Fibroblast of skin of right quadriceps (primary cell): ENCODE measurements at places on chromosomes 5 and 9.
A peak's percentile ranks its signal among the peaks of the same experiment; 100 is the strongest.

DNA sequence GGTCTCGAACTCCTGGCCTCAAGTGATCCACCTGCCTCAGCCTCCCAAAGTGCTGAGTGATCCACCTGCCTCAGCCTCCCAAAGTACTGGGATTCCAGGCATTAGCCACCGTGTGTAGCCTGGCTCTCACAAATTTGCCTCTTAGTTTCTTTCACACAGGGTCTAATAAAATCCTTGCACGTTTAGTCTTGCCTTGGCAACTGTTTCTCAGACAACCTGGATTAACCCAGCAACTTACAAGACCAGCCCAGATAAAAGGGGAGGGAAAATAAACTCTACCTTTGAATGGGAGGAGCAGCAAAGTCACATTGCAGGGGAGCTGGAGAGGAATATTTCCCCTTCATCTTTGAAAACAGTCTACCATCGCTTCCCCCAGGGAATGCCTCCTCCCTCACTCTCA lies 29.3 kb upstream of the GNA14 start:
- no peak for DNase-seq

- DNase-seq, result peak; percentile 28
Measured at GRCh38 chr5:23223846-23224245, 283.6 kb upstream of the PRDM9 start.

GRCh38 chr5:122434205-122434970 lies 122.4 kb downstream of the SNCAIP start:
- DNase-seq, result no peak

- DNase-seq, result no peak
Measured at GRCh38 chr5:93589152-93589828, 6.3 kb downstream of the NR2F1 start.

GRCh38 chr5:74433255-74433895 lies 207.2 kb downstream of the ENC1 start:
- peak; percentile 18 for DNase-seq

DNA sequence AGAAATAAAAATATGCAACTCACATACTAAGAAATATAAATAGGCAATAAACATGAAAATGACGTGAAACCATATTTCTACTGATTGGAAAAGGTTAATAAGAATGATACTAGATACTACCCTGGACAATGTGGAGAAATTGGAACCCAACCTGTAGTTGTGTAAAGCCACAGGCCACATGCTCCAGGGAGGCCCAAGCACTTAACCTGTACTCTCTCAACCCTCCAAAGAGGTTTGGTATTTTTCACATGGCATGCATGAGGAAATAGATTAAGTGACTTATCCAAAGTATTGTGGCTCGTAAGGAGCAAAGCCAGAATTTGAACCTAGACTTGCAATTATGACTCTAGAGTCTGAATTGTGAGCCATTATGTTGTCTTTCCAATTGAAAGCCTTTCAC lies 13.4 kb downstream of the LIFR start:
- DNase-seq, result no peak

DNA sequence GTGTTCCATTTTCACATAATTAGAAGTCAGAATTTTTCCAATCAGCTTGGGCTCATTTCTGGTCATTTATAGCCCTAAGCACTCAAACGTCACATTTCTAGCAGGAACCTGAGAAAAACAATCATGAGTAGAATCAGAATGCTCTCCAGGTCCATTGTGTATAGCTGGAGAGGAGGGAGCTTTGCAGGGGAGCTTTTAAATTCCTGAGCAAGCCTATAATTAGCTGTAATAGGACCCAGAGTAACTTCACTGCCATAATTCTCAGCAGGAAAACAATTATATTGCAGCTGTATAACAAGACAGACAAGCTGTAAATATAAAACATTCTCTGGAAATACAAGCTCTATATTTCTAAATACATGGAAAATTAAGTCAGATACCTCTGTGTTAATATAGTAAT lies 637.6 kb upstream of the SGCD start:
- DNase-seq, result no peak

- no peak for DNase-seq
Measured at GRCh38 chr9:127118597-127119319, 3.7 kb downstream of the ANGPTL2 start.

DNA sequence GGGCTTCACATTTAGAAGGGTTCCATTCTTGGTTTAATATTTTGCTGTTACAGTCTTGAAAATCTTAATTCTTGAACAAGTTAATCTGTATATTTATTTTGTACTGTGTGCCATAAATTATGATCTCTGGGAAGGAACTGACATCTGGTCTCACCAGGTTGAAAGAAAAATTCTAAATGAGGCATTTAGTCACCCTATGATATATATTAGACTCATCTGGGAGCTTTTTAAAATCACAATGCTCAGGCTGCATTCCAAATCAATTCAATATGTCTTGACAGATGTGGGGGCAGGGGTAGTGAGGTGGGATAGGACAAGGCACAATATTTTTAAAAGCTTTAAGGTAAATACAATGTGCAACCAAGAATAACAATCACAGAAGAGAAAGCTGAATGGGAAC lies 569.2 kb downstream of the PRR16 start:
- no peak for DNase-seq

- DNase-seq, result peak; percentile 48
Measured at GRCh38 chr9:33517373-33517772, 6.7 kb upstream of the ANKRD18B start.

- DNase-seq, result peak; percentile 25
Measured at GRCh38 chr5:127451096-127451495, 66.3 kb upstream of the PRRC1 start.

GRCh38 chr5:124764585-124764984 lies 18.1 kb upstream of the ZNF608 start:
- DNase-seq, result no peak

GRCh38 chr5:959581-960531 lies 48.7 kb upstream of the NKD2 start:
- no peak for DNase-seq

DNA sequence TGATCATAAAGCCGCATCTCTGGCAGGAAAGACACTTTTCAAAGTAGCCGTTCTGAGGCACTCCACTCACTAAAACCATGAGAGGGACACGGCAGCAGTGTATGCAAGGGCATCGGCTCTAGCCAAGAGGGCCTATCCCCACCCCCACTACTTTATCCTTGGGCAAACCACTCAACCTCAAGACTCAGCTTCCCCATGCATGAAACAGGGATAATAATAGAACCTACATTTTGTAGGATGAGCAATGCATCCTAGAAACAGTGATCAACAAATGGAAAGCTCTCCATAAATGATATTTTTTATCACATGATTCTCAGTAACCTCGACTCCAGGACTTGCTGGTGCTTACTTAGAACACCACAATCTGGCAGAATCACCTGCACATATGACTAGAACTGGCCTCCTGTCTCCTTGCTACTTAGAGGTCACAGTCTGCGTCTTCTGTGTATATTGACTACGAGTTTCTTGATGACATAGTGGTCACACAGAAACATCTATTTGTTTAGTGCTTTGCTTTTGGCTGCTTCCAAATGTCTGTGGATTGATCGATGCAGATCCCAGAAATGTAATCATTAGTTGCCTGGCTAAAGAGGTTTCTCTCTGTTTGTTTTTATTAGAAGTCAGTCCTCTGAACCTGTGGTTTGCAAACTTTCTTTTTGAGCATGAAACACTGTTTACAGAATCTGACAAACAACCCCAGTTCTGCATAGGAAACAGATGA lies 102.1 kb downstream of the LHFPL2 start:
- DNase-seq, result no peak

DNA sequence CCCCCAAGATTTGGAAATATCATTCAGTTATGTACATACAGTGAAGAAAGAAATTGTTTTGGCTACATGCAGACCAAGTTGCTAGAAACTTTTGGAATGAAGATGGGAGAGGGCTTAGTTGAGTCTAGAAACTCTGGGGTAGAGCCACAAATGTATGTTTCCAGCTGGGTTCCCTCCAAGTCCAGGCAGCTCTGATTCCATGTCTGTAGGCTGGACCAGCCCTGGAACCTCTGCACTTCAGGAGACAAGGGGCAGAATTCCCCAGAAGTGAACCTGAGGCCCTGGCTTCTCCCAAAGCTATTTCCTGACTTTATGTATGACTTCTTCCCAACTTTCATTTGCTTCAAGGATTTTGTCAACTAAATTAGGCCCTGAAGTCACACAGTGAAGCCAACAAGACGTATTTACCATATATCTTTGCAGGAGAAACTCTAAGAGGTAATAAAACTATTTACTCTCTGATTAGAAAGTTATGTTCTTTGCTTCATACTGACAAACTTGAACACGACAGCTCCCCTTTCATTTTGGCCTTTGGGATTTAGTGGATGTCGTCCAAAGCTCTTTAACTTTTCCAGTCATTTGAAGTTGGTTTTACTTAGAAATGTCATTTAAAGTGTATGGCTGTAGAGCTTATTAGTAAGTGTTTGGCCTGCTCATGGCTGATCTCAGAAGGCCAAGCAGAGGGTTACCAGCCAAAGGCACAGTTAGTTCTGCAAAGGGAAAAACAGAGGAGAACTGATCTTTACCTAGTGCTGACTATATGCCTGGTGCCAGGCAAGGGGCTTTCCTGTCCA lies 152.0 kb upstream of the SLC28A3 start:
- no peak for DNase-seq

- no peak for DNase-seq
Measured at GRCh38 chr5:105617436-105618215, 2053.1 kb downstream of the EFNA5 start.

DNA sequence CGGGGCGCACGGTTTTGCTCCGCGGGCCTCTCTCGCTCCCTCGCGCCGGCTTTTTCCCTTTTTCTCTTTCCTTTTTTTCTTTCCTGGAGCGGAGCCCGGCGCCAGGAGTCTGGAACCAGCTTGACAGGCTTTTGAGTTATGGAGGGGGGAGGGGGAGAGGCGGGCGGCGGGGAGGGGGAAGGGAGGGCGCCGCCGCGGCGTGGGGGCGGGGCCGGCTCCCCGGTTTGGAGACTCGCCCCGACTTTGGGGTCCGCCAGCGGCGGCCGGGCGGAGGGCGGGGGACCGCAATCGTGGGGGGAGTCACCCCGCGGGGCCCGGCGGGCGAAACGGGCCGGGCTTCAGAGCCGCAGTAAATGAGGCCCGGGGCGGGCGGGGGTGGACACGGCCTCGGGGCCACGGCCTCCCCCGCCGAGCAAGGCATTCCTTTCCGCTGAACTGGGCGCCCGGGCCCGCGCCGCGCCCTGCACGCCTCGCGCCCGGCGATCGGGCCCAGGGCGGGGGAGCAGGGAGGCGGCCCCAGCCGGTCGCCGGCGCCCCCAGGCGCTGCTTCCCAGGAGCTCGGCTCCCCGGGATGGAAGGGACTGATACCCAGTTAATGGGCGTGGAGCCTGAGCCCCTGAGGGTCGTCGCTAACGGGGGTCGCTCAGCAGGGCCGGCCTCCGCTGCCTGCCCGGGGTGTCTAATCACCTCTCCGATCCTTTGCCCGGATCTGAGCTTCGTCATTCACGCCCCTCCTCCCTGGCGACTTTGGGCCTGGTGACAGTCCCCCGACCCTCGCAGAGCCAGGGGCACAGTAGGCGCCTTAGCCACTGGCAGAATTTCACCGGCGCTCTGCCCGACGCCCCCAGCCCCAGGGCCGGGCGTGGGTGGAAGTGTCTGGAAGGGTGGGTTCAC lies 138.1 kb downstream of the C9orf50 start:
- peak; percentile 97 for DNase-seq

GRCh38 chr9:113945784-113946183 lies 69.7 kb downstream of the ZNF618 start:
- DNase-seq, result no peak

DNA sequence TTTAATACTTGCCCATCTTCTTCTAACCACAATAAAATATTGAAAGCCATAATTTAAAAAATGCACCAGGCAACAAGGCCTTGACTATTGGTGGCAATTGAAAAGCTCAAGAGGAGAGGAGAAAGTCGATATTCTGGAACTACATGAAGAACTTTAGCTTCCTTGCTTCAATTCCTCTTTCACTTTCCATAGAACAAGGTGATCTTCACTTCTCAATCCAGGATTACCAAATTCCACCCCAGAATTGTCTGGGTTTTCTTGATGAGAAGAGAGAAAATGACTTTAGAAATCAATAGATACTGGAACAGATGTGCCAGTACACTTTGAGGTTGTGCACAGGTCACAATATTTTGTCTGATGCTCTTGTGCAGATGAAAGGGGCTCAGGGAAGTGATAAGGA lies 52.2 kb downstream of the PTCD2 start:
- no peak for DNase-seq

- no peak for DNase-seq
Measured at GRCh38 chr5:140005145-140005591, 37.9 kb downstream of the NRG2 start.

GRCh38 chr5:92879806-92880543 lies 701.0 kb downstream of the NR2F1-AS1 start:
- DNase-seq, result no peak

GRCh38 chr5:102961671-102962070 lies 158.3 kb downstream of the GIN1 start:
- DNase-seq, result no peak

- no peak for DNase-seq
Measured at GRCh38 chr5:168290902-168291341, 523 bp upstream of the WWC1 start.

GRCh38 chr5:72682561-72682960 lies 133.9 kb upstream of the TNPO1 start:
- no peak for DNase-seq

GRCh38 chr9:78769690-78770089 lies 472.8 kb downstream of the PSAT1 start:
- DNase-seq, result no peak

GRCh38 chr9:123120953-123121352 lies 87.5 kb downstream of the GPR21 start:
- no peak for DNase-seq

GRCh38 chr5:120463991-120464626 lies at the start of gene PRR16:
Gene PRR16 (plus strand): TSS chr5:120464300.
- peak; percentile 76 for DNase-seq

DNA sequence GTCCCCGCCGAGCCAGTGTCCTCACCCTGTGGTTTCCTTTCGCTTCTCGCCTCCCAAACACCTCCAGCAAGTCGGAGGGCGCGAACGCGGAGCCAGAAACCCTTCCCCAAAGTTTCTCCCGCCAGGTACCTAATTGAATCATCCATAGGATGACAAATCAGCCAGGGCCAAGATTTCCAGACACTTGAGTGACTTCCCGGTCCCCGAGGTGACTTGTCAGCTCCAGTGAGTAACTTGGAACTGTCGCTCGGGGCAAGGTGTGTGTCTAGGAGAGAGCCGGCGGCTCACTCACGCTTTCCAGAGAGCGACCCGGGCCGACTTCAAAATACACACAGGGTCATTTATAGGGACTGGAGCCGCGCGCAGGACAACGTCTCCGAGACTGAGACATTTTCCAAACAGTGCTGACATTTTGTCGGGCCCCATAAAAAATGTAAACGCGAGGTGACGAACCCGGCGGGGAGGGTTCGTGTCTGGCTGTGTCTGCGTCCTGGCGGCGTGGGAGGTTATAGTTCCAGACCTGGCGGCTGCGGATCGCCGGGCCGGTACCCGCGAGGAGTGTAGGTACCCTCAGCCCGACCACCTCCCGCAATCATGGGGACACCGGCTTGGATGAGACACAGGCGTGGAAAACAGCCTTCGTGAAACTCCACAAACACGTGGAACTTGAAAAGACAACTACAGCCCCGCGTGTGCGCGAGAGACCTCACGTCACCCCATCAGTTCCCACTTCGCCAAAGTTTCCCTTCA lies 1.4 kb downstream of the GLIS3 start:
- DNase-seq, result peak; percentile 45
